ENCODE measurements at places on chromosomes 5 and 9. TPM values are rescaled to one million over a fixed set of nuclear protein-coding genes. Genes with fewer than 3 reads are reported as not detected.

The HINT2 gene
- total RNA-seq: 80.9 TPM

The SLC24A2 gene
- not detected for total RNA-seq

The ANKRD18A gene
- 8.4 TPM for total RNA-seq

The PCDHB11 gene
- not detected for total RNA-seq

DNA sequence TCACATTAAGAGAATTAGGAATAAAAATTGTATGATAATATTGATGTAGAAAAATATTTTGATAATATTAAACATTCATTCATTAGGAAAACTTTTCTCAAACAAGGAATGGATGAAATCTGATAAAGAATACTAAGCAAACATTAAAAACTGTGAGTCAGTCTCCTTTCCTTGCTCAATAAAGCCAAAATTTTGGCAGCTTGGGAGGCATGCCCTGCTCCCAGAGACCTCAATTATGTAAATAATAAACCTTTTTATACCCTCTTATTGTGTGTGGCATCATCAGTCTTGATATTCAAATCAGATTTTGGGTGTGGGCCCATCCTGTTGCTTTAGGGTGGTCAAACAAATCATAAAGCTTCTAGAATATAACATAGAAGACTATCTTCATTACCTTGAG is 36.6 kb upstream of the CCL21 start:
- peaks cover 15% of the 10 kb centered on the region for H3K4me1 ChIP-seq
- DNase-seq: no peak
- no peaks in the 10 kb centered on the region for H3K36me3 ChIP-seq
- no peak overlapping the region for H3K4me3 ChIP-seq
- H3K27ac ChIP-seq: no peak overlapping the region

- peaks cover 1% of the 10 kb centered on the region for H3K36me3 ChIP-seq
- peaks cover 75% of the 10 kb centered on the region for H3K27me3 ChIP-seq
- no peak overlapping the region for H3K27ac ChIP-seq
- no peak overlapping the region for H3K4me3 ChIP-seq
These were observed 10.9 kb downstream of the LHX2 start for GRCh38 chr9:124022201-124023121.

- peak; percentile 81 for DNase-seq
- H3K27me3 ChIP-seq: peaks cover 18% of the 10 kb centered on the region
- H3K36me3 ChIP-seq: no peaks in the 10 kb centered on the region
- H3K4me1 ChIP-seq: peaks cover 15% of the 10 kb centered on the region
These were observed 92.3 kb downstream of the LMX1B start for GRCh38 chr9:126705767-126706697.

DNA sequence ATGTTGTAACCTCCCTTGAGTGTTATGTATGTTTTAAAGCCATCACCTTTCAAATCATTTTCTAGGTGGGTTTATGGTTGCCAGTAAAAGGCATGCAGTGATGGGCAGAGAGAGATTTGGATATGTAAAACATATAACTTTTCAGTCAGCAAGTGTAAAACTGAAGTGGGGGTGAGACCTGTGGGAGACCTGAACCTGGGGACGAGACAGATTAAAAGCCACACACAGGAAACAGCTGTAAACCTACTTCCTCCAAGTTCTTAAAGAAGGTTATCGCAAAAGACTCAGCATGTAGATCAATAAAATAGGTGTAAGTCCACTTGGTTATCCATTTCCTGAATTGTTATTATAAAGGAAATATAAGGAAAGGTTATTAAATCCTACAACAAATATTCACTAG is 76.6 kb downstream of the YIPF5 start:
- no peak overlapping the region for H3K27ac ChIP-seq
- H3K27me3 ChIP-seq: no peaks in the 10 kb centered on the region
- no peaks in the 10 kb centered on the region for H3K36me3 ChIP-seq
- no peak for DNase-seq
- no peaks in the 10 kb centered on the region for H3K4me1 ChIP-seq

DNA sequence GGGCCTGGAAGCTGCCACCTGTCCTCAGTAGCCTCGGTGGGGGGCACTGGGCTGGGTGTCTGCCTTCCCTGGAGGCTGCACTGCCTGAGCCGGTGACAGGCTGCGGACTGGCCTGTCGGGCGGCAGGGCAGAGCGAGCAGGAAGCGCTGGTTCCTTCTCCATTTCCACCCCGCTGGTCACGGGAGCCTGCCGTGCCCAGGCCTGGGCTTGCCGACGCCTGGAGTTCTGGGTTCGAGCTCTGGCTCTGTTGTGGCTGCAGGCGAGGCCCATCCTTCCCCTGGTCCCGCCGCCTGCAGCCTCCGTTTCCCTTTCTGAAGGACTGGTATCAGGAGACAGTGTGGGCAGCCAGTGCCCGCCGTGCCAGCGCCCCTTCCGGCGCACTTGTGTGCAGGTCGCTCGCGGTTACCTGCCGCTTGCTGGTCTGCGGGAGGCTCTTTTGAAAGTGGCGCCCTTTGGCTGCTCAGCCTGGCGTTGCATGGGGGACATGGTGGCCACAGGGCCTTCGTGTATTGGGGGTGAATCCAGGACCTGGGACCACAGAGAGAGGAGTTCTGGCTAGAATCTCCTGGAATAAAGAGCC is 34.0 kb downstream of the RXRA start:
- H3K27me3 ChIP-seq: no peaks in the 10 kb centered on the region
- no peak overlapping the region for H3K4me3 ChIP-seq
- no peak overlapping the region for H3K27ac ChIP-seq
- DNase-seq: no peak
- no peaks in the 10 kb centered on the region for H3K36me3 ChIP-seq

DNA sequence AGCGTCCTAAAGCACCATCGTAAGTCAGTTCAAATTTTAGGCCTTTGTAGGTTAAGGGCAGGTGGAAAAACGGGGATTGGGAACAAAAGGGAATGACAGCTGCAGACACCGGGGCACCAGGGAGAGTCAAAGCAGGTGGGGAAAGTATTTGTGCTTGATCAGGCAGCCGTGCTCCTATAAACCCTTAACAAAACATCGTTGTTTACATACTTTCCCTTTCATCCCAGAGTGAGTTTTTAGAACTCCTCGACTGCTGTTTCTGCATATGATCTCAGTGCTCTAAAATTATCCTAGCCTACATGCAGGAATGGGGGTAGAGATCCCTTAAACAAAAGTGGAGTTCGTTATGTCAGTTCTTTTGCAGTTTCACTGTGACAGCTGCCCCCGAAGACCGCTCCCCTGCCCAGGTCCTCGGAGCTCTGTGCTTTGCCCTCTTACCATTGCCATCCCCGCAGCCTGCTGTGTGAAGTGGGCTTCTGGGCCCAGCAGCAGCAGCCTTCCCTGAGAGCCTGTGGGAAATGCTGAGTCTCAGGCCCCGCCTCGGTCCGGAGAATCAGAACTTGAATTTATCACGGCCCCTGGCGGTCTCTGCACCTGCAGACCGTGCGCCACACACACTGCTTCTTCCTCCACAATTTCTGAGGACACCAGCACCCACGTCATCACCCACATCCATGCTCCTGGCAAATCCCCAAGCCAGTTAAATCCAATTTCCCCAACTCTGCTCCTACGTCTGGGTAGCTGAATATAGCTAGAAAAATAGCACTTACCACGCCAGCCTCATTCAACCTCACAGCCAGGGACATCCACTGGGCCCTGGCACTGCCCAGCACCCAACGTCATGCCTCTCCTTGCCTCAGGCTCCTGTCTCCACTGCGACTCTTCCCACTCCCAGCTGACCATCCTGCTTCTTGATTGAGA is 86.8 kb downstream of the NSUN2 start:
- H3K27me3 ChIP-seq: peaks cover under 1% of the 10 kb centered on the region
- DNase-seq: no peak
- no peak overlapping the region for H3K4me3 ChIP-seq
- H3K36me3 ChIP-seq: no peaks in the 10 kb centered on the region

GRCh38 chr5:53557386-53557785 is 3.1 kb upstream of the NDUFS4 start:
- H3K27ac ChIP-seq: no peak overlapping the region
- H3K4me1 ChIP-seq: peaks cover 20% of the 10 kb centered on the region
- no peak for DNase-seq
- peaks cover 54% of the 10 kb centered on the region for H3K27me3 ChIP-seq
- H3K36me3 ChIP-seq: peaks cover 5% of the 10 kb centered on the region

- no peak for DNase-seq
- peaks cover 2% of the 10 kb centered on the region for H3K36me3 ChIP-seq
- H3K27me3 ChIP-seq: no peaks in the 10 kb centered on the region
- no peak overlapping the region for H3K4me3 ChIP-seq
These were observed 10.9 kb downstream of the AK1 start for GRCh38 chr9:127866535-127866934.

DNA sequence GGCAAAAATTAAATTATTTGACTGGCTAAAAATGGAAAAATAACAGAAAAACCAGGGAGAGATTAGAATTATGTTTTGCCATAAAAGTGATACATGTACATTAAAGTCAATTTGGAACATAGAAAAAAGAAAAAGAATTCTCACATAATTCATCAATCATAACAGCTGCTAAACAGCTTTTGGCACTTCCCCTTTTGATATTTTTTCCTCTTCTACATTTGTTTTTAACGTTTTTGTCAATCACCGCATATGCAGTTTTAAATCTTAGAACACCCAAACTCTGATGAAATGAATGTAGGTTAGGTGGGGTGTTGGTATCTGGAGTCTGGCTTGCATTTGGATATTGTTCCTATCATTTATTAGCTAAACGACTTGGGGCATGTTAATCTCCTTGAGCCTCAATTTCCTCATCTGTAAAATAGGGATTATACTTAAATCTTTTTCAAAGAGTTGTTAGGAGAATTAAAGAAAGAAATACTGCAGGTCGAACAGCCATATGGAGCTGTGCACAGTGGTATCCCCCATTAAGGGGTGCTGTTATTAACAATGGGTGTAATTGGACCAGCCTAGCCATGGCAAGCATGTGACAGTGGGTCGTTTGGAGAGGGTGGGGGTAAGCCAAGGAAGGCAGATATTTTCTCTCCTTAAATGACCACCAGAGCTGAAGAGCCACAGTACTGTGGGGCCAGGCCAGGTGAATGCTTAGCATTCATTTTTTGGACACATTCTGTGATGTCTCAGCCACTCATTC is 22.6 kb downstream of the NPR3 start:
- no peak overlapping the region for H3K4me3 ChIP-seq
- no peaks in the 10 kb centered on the region for H3K36me3 ChIP-seq
- DNase-seq: no peak
- no peak overlapping the region for H3K27ac ChIP-seq

DNA sequence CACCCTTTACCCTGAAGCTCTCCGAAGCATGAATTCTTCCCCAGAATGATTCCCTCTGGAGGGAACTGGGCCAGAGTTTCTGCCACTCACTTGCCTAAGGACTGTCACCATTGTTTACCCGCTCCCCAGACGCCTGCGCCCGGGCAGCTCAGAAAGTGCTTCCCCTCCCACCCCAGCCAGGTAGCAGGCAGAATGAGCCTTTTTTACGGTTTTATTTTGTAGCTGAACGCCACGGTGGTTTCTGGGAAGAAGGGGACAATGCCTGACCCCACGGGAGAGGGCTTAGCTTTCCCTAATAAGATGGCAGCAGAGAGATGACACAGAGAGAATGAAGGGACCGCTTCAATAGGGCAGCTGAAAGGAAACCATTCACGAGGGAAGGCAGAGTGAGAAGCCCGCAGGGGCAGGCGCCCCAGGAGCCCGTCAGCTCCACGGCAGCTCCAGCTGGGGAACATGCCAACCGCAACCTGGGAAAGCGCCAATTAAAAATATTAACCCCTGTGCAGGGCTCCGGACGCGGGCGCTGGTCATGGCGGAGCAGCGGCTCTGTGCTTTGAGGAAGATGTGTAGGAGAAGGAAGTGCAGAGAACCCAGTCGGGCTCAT is 20.4 kb upstream of the NTNG2 start:
- H3K27me3 ChIP-seq: peaks cover 59% of the 10 kb centered on the region
- peaks cover 23% of the 10 kb centered on the region for H3K4me1 ChIP-seq
- DNase-seq: no peak
- H3K27ac ChIP-seq: no peak overlapping the region

- H3K4me1 ChIP-seq: no peaks in the 10 kb centered on the region
- H3K36me3 ChIP-seq: no peaks in the 10 kb centered on the region
- no peak overlapping the region for H3K4me3 ChIP-seq
- H3K27ac ChIP-seq: no peak overlapping the region
- no peak for DNase-seq
These were observed 2233.8 kb upstream of the C9orf72 start for GRCh38 chr9:29806937-29807618.

DNA sequence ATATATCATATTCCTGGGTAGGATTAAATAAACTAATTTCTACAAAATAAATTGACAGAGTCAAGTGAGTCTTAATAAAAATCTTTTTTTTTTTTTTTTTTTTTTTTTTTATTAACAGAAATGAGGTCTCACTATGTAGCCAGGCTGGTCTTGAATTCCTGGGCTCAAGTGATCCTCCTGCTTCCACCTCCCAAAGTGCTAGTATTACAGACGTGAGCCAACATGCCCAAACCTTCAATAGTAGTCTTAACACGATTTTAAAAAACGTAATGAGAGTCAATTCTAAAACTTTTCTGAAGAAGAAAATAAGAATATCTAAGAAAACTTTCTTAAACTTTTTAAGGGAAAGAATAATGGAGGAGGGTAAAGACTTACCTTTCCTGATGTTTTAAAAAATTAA is 84.2 kb downstream of the YIPF5 start:
- no peaks in the 10 kb centered on the region for H3K27me3 ChIP-seq
- no peaks in the 10 kb centered on the region for H3K36me3 ChIP-seq
- H3K4me1 ChIP-seq: no peaks in the 10 kb centered on the region

DNA sequence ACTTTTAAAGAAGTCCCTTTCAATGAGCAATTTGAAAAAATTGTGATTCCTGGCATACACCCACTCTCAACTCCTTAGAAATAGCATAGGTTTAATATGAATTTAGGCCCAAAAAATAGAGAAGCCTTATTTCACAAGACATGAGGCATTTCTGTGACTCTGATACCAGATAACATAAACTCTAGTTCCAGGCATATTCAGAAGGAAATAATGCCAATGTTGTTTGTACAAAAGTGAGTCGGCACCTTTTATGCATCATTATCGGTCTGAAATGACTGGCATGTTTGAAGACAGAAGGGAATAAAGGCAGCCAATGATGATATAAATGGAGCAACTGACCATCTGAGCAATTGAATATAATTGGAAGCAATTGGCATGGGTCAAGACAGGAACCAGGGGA is 19.4 kb upstream of the RECK start:
- no peak overlapping the region for H3K4me3 ChIP-seq
- no peak for DNase-seq
- no peak overlapping the region for H3K27ac ChIP-seq
- peaks cover 15% of the 10 kb centered on the region for H3K27me3 ChIP-seq

DNA sequence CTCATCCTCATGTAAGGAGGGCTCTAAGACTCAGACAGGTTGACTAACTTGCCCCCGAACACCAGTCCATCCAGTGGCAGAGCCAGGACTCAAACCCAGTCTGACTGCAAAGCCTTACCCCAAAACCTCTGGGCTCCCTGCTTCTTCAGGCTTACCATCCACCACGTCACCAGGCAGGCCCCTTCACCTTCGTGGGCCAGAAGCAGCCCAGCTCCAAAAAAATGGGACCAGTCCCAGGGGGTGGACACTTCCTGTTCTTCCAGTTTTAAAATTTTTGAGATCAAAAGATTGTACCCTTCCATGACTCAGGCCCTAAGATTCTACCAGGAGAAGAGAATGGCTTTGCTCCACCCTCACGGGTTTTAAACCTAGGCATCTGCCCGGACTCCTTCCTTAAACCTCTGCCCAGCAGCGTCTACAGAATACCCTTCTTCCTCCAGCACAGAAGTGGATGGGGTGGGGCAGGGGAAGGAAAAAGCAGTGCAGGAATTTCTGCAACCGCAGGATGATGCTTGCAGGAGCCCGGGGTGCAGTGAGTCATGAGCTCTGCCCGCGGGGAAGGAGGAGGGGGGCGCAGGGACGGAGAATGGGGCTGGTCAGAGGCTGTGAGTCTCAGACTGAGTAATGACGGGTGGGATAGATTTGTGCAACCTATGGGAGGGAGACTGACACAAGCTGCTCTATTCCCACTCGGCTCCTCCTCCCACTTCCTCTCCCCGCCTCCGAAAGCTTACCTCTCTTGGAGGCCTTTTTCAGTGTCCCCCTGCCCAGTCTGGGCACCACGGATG is 50.4 kb upstream of the STXBP1 start:
- H3K27ac ChIP-seq: peak overlapping the region; percentile 26
- peak; percentile 15 for DNase-seq
- H3K27me3 ChIP-seq: no peaks in the 10 kb centered on the region
- H3K4me1 ChIP-seq: peaks cover 30% of the 10 kb centered on the region
